Activated T-helper 1 cell treated with anti-CD3 and anti-CD28 coated beads, Interleukin-2, amount 50 U/mL, for 16 hours (primary cell): ENCODE measurements at places on chromosomes 3 and 15.
A peak's percentile ranks its signal among the peaks of the same experiment; 100 is the strongest.

DNA sequence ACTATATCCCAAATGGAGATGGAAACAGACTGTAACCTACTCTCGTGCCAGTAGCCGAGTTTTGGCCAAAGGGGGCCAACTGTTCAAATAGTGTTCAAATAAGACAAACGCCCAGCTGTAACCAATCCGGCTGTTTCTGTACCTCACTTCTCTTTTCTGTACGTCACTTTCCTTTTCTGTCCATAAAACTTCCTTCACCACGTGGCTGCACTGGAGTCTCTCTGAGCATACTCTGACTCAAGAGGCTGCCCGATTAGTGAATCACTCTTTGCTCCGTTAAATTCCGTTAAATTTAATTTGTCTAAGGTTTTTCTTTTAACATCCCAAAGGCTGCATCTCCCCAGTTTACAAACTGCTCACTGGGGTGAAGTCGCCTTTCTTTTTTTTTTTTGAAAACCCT is 219.2 kb upstream of the P2RY1 start:
- DNase-seq, result no peak

- DNase-seq, result peak; percentile 40
Observed at GRCh38 chr3:114221165-114221880, 16.1 kb downstream of the ZNF80 start.

- DNase-seq, result no peak
Observed at GRCh38 chr3:58383904-58384303, 49.7 kb downstream of the PDHB start.

DNA sequence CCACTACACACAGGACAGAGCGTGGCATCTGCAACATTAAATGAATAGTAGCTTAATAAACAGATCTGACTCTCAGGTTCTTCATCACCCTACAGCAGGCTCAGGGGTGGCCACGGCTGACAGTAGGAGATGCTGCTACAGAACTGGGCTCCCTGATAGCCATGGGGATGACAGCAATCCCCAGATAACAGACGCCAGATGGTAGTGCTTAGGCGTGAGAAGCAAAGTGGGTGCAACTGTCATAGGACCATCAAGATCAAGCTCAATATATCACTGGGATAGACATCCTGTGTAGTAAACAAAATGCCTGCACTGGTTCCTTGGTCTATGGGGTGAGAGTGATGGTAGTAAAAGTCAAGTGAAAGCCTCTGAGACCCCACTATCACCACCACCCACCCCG is 2.6 kb upstream of the TPRA1 start:
- no peak for DNase-seq

- no peak for DNase-seq
Observed at GRCh38 chr3:102223132-102223531, 211.7 kb upstream of the ZPLD1 start.

GRCh38 chr3:186476044-186476468 is 68.1 kb downstream of the CRYGS start:
- no peak for DNase-seq

GRCh38 chr3:124059580-124059979 is 67.7 kb upstream of the ROPN1 start:
- no peak for DNase-seq
